ENCODE measurements at places on chromosomes 7 and 10. TPM values are rescaled to one million over a fixed set of nuclear protein-coding genes. Genes with fewer than 3 reads are reported as not detected.

The IGFBP3 gene
- total RNA-seq = 9.3 TPM

The NME8 gene
- total RNA-seq = not detected

The SEMA3A gene
- 33.4 TPM for total RNA-seq

The EZH2 gene
- total RNA-seq = 10.3 TPM

The RBM20 gene
- total RNA-seq = 0.28 TPM

The LRRD1 gene
- total RNA-seq = not detected

The FAM25C gene
- 8.0 TPM for total RNA-seq

The SPDYE2B gene
- total RNA-seq = not detected

The ZNF33A gene
- 10.3 TPM for total RNA-seq

The GNB2 gene
- 264 TPM for total RNA-seq

The CCDC172 gene
- total RNA-seq = not detected

The SORCS1 gene
- total RNA-seq = not detected

The PIP gene
- not detected for total RNA-seq

The AQP1 gene
- not detected for total RNA-seq

The PLEKHS1 gene
- total RNA-seq = not detected

The EBLN1 gene
- not detected for total RNA-seq

The PCLO gene
- total RNA-seq = 3.1 TPM

The FXYD4 gene
- not detected for total RNA-seq

The ATRNL1 gene
- 0.23 TPM for total RNA-seq

The NOC3L gene
- total RNA-seq = 18.5 TPM

The LBX1 gene
- total RNA-seq = not detected

The LIMK1 gene
- total RNA-seq = 29.8 TPM

The LIPF gene
- not detected for total RNA-seq

The EPHA1 gene
- 87.5 TPM for total RNA-seq

The GNAT3 gene
- total RNA-seq = not detected

The ADIRF gene
- 47.0 TPM for total RNA-seq

The CFAP43 gene
- 0.09 TPM for total RNA-seq

The GFRA1 gene
- 0.07 TPM for total RNA-seq

The DPP6 gene
- total RNA-seq = not detected

The LAMB1 gene
- total RNA-seq = 91.7 TPM

The SMO gene
- 17.9 TPM for total RNA-seq

The OPN1SW gene
- not detected for total RNA-seq

The NEBL gene
- total RNA-seq = 17.1 TPM

The AS3MT gene
- total RNA-seq = 2.1 TPM

The NT5C2 gene
- 49.7 TPM for total RNA-seq

The CALML3 gene
- 7.7 TPM for total RNA-seq

The MAGI2 gene
- 0.28 TPM for total RNA-seq

The HKDC1 gene
- total RNA-seq = 0.49 TPM

The POU6F2 gene
- not detected for total RNA-seq

The HECW1 gene
- total RNA-seq = not detected

The STYXL1 gene
- 73.5 TPM for total RNA-seq

The SEMA3E gene
- 0.51 TPM for total RNA-seq

The PNLIP gene
- total RNA-seq = not detected

The GIMAP1 gene
- total RNA-seq = not detected

The NEUROG3 gene
- total RNA-seq = not detected

The ZNF735 gene
- not detected for total RNA-seq

The MMD2 gene
- total RNA-seq = not detected

The PLEKHA1 gene
- total RNA-seq = 52.7 TPM

The MRPL32 gene
- 53.2 TPM for total RNA-seq

All from airway epithelial cell (primary cell).